Breast epithelium (tissue), 4 donors: ENCODE measurements at places on chromosomes 7 and 10. TPM values are rescaled to one million over a fixed set of nuclear protein-coding genes. Genes with fewer than 3 reads are reported as not detected.
A peak's percentile ranks its signal among the peaks of the same experiment; 100 is the strongest.

ZNF783 gene
- 17.6 TPM for total RNA-seq

MACROH2A2 gene
- total RNA-seq, result 15.4 TPM

DNA sequence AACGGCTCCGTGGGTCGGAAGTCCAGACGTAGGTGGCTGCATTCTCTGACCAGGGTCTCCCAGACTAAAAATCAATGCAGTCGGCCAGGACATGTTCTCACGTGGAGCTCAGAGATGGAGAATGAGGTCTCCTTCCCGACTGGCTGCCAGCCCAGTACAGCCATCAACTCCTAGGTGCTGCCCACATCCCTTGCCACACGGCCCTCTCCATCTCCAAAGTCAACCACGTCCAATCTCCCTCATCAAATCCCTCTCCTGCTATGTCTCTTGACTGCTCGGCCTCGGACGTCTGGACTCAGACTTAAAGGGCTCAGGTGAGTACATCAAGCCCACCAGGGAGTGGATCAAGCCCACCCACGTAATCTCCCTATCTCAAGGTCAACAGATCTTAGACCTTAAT, 6.9 kb downstream of the MAD1L1 start:
- no peaks in the 10 kb centered on the region for H3K4me1 ChIP-seq
- H3K36me3 ChIP-seq, result no peaks in the 10 kb centered on the region
- no peak for DNase-seq
- H3K27me3 ChIP-seq, result no peaks in the 10 kb centered on the region
- H3K27ac ChIP-seq, result peak overlapping the region; percentile 42

GRCh38 chr7:21357151-21358097, 70.5 kb upstream of the SP4 start:
- no peaks in the 10 kb centered on the region for H3K27me3 ChIP-seq
- H3K4me1 ChIP-seq, result no peaks in the 10 kb centered on the region
- DNase-seq, result no peak
- H3K27ac ChIP-seq, result no peak overlapping the region
- no peaks in the 10 kb centered on the region for H3K36me3 ChIP-seq

DNA sequence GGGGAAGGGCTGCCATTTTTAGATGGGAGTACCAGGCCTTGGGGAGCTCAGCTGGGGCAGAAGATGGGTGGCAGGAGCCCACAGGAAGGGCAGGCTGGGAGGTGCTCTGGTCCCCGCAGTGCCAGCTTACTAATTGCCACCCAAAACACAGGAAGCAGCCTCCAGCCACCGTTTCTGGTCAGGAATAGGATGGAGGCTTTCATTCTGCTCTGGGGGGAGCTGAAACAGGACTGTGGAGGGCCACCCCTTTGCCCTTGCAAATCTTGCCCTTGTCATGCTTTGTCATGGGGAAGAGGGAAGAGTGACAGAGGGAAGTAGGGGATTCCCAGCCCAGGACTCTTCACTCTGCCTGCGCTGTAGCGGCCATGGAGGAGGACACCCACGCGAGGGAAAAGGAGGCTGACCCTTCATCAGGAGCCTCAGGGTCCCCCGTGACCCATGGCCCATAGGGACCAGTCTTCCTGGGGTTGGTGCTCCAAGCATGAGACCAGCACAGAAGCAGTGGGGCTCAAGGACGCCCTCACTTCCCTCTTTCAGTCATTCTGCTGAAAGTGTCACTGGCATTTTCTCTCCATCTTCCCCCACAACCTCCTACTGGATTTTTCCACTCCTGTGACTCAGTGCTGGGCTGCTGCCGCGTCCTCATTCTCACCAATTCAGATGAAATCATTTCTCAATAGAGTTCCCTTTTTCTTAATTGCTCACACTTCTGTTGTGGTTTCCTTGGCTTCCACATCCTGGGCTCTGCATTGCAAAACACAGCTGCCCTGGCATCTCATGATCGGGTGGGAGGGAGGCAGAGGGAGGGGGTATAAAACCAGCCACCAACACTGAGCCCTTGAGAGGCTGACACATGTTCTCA, 61.9 kb downstream of the MKI67 start:
- no peaks in the 10 kb centered on the region for H3K36me3 ChIP-seq
- H3K4me3 ChIP-seq, result no peak overlapping the region
- H3K27ac ChIP-seq, result peak overlapping the region; percentile 98
- peaks cover 21% of the 10 kb centered on the region for H3K4me1 ChIP-seq
- no peaks in the 10 kb centered on the region for H3K27me3 ChIP-seq
- no peak for DNase-seq
